ENCODE measurements at places on chromosomes 16 and 17.
A peak's percentile ranks its signal among the peaks of the same experiment; 100 is the strongest.

DNA sequence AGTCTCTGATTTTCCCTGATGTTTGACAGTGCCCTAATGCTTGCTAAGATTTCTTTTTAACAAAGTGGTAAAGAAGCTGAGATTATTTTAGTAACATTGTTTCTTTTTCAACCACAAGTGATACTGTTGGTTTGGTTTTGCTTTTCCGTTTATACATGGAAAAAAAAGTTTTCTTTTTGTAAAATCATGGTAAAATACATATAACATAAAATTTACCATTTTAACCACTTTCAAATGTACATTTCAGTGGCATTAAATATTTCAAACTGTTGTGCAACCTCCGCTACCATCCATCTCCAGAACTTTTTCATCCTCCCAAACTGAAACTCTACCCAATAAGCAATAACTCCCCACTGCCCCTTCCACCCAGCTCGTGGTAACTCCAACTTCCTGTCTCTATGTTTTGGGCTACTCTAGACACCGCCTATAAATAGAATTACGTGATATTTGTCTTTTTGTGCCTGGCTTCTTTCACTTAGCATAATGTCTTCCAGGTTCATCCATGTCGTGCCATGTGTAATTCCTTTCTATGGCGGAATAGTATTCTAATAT is 4.6 kb downstream of the CIITA start:
- DNase-seq: no peak

DNA sequence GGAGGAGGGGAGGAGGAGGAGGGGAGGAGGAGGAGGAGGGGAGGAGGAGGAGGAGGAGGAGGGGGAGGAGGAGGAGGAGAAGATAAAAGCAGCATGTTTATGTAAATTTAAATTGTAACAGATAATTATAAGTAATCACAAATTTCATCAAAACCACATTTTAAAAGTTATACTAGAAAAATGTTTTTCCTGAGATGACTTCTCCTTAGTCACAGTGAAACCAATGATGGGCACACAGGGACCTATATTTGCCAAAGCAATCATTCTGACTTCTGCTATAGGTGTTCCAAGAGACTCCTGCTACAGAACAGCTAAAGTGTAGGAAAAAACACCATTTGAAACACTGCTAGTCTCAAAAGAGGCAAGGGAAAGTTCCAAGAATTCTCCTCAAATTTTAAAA is 66.4 kb downstream of the CEP95 start:
- DNase-seq: no peak

DNA sequence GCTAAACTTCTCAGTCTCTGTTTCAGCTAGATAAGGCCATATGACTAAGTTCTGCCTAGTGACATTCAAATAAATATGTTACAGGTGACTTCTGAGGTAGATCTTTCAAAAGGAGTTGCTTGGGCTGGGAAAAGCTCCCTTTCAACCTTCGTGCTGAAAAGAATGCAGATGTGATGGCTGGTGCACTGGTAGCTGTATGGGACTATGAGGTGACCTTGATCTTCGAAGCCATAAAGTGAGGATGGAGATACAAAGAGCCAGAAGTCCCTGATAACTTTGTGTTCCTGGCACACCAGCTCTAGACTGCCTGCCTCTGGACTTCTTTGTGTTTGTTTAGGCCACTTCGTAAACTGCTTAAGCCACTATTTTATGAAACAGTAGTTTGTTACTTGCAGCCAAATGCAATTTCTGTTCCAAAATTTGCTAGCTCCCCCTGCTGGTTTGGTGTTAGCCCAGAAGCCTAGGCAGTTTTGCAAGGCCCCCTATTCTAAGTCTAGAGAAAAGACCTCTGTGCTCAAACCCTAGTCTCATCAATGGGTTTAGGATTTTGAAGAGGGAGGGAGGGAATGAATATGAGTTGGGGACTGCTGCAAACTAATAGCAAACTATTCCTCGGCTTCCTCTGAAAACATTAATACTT is 23.3 kb upstream of the ERCC4 start:
- no peak for DNase-seq

GRCh38 chr16:70653809-70654771 is 7.7 kb downstream of the IL34 start:
- DNase-seq: no peak

GRCh38 chr17:14699574-14700185 is 398.8 kb downstream of the HS3ST3B1 start:
- DNase-seq: peak; percentile 14

- DNase-seq: no peak
Observed at GRCh38 chr16:48334325-48334724, 50.9 kb downstream of the SIAH1 start.

DNA sequence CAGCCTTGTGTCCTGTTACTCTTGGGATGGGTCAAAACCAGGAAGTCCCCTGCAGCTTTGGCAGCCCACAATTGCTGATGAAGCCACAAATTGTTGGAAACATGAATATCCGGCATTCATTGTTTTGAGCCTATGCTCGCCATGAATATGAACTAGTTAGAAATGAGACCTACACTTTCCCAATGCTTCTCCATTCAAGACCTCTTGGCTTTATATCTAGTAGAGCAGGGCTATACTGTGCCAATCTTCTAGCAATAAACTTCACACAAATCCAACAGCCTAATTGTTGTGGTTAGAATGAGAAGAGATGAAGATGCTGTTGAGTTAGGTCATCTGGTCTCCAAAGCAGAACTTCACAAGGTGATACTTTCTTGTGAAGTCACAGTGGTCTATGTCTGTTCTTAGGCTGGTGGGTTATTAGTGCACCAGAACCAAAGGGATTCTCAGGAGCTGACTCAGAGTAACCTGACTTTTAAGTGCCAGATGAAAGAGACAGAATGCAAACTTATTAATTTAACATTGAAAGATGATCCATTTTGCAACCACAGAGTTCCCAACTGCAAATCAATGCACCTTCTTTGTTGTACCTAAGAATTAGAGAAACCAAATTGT is 13.7 kb upstream of the KRT23 start:
- no peak for DNase-seq

- DNase-seq: no peak
Observed at GRCh38 chr17:20852239-20852989, 190.4 kb downstream of the USP22 start.

DNA sequence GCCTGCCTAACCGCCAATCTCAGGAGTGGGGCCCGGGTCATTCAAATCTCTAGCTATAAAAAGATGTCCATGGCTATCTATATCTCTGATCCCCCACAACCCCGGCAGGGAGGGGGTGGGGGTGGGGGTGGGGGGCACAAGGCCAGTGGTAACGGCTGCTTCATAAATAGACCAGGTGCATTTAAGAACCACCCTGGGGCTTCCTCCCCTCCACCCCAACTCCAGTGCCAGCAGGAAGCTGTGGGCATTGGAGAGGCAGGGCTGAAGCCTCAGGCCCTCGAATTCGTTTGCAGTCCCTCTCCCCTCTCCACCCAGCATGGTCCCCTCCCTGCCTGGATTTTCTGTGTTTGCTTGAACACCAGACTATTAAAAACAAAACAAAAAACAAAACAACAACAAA is 56.0 kb downstream of the RAP1GAP2 start:
- no peak for DNase-seq

GRCh38 chr17:83153681-83154310 is 74.4 kb downstream of the METRNL start:
- no peak for DNase-seq

DNA sequence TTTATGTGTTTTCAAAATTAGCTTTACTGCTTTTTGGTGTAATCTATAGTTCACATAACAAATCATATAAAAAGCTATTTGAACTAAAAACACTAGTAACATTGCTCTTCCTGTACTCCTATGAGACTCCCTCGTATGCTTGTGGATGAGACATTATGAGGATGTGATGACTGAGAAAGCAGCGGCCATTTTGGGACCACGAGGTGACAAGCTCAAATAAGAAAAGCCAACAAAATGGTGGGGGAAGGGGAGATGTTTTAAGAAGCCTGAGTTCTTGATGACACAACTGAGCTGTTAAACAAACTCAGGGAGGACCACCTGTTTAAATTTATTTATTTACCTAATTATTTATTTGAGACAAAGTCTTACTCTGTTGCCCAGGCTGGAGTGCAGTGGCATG is 4.5 kb downstream of the CCL18 start:
- no peak for DNase-seq

DNA sequence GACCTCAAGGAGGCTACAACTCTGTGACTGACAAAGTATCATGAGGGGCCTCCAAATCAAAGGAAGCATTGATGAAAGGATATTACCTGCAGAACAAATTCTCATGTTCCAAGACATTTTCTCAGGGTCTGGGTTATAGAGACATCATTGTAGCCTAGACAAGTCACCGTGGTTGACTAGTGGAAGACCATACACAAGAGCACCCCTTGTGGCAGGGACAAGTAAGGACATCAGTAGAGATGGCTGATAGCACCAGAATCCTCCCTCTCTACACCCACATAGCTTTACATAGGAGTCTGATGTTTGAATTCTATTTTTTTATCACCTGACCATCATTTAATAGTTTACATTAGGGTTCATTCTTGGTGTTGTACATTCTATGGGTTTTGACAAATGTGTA is 32.5 kb upstream of the CDH8 start:
- no peak for DNase-seq

- no peak for DNase-seq
Observed at GRCh38 chr17:43528319-43528987, 17.7 kb downstream of the ETV4 start.

GRCh38 chr17:50547035-50547735 is at the start of gene SPATA20:
Gene SPATA20, plus strand, starts transcription at chr17:50547174. Its CDS starts 35 bp downstream, at chr17:50547209.
- peak; percentile 81 for DNase-seq

DNA sequence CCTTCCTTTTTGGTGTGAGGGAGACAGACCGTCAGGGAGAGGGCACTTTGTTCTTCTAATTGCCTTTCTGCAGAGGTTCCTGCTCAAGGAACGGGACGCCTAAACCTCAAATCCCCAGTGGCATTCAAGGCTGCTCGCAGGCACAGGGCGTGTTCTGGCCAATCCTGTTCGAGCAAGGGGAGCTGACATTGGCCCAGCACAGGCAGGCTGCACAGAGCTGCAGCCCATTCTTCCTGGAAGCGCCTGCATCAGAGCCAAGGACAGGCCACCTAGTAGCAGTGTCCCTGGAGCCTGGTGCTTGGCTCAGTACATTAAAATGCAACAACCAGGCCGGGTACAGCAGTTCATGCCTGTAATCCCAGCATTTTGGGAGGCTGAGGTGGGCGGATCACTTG is 72.2 kb upstream of the CREBBP start:
- no peak for DNase-seq

- DNase-seq: no peak
Observed at GRCh38 chr16:6926341-6926740, 406.3 kb upstream of the RBFOX1 start.

DNA sequence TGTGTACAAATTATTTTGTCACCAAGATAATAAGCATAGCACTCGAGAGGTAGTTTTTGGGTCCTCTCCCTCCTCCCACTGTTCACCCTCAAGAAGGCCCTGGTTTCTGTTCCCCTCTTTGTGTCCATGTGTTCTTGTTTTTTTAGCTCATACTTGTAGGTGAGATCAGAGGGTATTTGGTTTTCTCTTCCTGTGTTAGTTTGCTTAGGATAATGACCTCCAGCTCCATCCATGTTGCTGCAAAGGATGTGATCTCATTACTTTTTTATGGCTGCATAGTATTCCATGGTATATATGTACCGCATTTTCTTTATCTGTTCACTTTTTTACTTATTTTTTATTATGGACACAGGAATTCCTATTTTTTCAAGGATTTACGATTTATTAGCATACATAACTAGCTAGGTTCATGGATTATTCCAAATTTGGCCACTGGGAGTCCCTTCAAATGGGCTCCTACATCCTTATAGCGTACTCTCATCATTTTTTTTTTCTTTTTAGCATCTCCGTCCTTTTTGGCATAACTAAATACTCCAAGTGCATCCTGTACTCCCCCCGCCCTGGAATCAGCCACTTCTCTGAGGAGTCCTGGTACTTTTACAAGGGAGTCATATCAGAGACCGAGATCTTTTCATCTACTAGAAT is 7.3 kb downstream of the TADA2A start:
- DNase-seq: no peak

DNA sequence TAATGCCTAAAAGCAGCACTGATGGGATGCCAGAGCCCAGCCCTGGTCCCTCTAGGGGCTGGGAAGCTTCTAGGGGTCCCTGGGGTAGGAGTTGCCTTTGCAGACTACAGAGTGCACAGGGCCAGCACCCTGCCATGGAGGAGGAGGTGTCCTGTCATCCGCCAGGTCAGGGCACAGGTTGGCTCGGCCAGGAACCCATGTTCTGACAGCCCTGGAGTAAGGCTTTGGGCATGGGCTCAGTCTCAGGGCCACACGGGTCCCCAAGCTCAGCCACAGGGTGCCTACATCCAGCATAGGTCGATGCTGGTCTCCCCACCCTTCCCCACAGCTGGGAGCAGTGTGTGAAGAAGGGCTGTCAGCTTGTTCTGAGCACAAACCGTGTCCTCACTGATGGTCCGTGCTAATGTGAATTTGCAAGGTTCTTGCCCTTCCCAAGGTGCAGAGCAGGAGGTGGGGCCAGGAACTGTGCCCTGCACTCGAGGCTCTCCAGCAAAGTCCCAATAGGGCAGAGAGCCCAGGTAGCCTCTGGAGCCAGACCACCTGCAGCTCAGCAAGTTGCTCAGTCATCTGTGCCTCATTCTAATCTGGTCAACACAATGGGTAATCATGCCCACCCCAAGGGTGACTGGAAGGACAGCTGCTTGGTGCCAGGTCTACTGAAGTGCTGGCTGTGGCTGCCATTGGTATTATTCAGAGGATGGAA is 72.8 kb downstream of the AMFR start:
- DNase-seq: no peak

DNA sequence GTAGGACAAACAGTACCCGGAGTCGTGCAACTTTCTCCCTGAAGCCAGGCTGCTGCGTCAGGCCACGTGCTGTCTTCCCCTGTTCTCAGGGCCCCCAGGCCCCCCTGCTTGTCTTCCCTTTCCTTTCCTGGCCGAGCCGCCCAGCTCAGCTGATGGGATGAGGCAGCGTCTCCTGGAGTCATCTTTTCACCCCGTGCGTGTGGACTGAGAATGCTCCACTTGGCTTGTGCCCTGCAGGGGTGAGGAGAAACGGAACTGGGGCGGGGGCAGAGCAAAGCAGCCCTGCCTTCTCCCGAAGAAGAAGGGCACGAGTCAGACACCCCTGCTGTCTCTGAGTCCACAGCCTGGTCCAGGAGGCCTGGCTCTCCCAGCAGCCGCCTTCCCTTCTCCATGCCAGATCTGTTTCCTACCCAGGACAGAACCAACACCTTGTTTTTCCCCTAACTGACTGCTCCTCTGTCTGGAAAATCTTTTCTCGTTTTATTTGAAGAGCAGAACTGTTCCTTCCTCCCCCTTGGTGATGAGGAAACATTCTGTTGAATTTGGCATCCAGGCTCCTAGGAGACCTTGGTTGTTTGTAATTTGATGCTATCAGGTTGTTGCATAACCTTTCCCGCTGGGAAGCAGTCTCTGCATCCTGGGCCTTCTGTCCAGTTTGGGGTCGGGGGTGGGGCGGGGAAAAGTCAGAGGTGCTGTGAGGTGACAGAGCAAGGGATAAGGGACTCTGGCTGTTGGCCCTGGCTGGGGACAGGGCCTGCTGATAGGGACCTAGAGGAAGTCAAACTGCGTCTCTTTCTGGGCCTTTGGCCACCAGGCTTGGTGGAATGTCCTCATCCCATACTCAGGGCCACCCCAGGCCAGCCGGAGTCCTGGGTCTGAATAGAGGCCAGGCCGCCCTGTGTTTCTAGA is 78.8 kb downstream of the WIPI1 start:
- no peak for DNase-seq

GRCh38 chr17:36812762-36813161 is 124.5 kb upstream of the LHX1 start:
- DNase-seq: no peak
